ENCODE measurements at places on chromosomes 7 and 10.

GRCh38 chr7:126667742-126668366 is 584.9 kb downstream of the GRM8 start:
- no peak for DNase-seq

- DNase-seq = no peak
Observed at GRCh38 chr10:34339816-34340553, 475.1 kb downstream of the PARD3 start.

GRCh38 chr7:101303102-101303701 is 18.4 kb downstream of the IFT22 start:
- DNase-seq = no peak

DNA sequence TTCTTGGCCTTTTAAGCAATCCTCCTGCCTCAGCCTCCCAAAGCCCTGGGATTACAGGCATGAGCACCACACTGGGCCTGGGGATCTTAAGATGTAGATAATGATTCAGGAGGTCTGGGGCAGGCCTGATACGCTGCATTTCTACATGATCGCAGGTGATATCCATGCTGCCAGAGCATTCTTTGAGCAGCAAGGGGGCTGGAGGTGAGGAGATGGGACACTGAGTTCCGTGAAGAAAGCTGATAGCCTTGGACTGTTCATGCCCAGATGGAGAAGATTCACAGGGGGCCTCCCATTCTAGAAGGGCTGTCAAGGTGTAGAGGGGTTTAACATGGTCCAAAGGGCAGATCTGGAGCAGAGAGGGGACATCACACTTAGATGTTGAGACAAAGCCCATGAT is 480.3 kb downstream of the RPS24 start:
- no peak for DNase-seq

DNA sequence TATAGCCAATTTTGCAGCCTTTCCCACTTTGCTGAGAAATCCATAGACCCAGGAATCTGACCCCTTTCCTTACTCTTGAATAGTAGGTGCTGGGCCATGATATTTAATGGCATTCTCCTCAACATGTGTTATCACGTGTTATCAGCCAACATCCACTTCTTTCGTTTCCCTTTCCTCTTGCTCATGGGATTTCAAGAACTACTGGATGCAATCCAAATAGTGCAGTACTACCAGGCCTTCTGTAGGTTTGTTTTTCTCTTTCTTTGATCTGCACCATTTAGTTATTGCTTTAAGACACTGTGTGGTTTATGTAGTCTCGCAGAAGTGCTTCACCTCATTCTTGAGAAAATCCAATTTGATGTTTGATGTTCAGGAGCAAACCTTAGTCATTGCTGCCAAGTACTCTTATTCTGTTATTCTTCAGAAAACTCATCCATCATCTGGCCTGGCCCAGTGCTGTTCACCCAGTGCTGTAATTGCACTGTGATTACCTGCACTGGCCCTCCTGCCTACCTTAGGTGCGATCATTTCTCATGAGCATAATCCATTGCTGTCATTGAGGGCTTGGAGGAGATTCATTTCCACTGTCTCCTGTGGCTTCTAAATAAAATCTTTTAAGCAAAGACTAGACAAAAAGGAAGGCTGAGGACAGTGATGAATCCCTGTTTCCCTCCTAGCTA is 315.3 kb downstream of the BMPER start:
- no peak for DNase-seq

DNA sequence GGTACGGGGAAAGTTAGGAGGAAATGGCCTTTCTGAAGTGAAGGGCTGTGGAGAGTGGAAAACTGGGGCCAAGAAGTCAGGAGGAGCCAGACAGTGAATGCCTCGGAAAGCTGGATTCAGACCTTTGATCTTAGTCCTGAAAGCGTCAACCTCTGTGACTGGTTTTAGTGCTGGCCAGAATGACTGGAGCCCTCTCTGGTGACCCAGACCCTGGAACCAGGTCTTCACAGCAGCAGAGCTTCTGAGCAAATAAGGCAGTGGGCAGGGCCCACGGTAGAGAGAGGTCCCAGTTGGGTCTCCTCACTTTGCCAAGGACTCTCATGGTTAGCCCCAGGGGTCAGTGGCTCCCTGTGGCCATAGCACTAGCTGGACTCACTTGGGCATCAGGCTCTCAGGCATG is 157.7 kb upstream of the EEPD1 start:
- DNase-seq = no peak

DNA sequence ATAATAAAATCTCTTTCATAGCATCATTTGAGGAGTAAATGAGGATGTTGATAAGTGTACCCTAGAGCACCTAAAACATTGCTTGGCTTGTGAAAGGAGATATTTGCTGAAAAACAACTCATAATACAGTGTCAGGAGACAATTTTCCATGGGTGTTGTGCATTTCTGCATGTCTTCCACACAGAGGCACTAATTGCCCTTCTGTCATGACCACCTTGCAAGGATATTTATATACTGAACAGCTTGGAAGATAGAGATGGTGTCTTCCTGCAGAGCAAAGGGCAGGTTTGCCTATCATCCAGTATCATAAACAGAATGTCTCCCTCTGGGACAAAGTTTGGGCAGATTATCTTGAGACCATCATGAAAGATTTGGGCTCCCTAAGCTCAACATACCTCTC is 495.2 kb upstream of the LRRN3 start:
- DNase-seq = no peak

DNA sequence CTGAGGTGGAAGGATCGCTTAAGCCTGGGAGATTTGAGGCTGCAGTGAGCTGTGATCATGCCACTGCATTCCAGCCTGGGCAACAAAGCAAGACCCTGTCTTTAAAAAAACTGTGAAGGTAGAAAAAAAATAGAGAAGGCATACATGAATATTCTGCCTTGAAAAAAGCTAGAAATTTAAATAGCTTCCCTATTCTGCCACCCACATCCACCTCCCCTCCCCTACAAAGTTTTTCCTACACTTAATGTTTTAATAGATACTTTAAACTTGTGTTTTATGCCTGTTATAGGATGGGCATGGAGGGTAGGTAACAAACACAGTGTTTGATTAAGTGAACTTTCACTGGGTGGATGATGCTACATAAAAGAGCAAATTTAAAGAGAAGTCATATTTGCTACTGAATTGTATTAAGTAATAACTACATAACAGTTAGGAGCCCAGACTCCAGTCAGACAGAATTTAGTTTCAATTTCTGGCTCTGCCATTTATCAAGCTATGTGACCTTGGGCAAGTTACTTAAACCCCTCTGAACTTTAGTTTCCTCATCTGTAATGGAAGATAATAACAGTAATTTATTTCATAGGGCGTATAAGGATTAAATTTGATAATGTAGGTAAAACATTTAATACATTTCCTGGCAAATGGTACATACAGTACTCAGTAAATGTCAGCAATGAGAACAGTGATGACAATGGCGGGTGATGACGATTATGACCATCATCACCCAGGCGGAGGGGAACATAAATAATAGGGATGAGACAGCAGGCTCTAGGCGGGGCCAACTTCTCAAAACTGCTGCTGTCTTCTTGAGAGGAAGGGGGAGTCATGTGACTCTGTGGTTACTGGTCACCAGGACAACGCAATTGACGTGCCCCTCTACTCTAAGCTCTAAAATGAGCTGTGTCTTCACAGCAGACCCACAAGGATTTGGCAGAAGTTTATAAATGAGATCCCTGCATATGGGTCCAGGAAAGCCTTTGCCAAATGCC is 15.8 kb downstream of the DNMBP start:
- DNase-seq = peak; percentile 97

DNA sequence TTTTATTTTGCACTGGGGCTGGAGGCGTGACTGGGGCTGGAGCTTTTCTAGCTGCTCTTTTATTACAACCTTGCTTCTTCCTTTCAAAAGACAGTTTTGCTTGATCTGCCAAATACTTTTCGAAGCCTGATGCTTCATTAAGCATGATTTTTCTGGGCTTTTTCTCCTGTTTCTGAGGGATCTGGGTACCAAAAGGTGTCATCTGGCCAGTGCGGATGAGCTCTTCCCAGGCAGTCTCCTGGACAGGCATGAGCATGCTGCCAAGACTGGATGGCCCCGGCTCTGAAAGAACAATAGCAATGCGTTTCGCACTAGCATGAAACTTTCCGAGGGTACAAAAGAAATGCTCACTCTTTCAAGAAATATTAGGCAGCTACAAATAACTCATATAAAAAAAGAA is 14.4 kb downstream of the ERCC6 start:
- no peak for DNase-seq

DNA sequence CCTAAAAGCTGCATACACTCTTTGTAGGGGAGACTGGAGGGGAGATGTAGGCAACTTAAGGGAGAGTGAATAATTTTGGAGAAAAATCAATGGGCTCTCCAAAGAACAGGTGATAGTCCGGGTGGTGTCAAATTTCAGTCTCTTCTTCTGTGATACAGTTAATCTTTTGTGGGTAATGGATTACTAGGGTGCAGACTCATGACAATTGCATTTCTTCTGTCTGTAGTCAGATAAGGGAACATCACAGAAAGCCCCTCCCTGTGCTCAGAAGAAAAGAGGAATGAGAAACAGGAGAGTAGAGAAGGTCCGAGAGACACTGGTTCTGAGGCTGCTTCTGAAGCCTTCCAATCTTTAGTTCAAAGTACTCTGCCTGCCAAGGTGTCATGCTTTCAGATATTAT is 1140.7 kb upstream of the LRRN3 start:
- DNase-seq = peak; percentile 73

DNA sequence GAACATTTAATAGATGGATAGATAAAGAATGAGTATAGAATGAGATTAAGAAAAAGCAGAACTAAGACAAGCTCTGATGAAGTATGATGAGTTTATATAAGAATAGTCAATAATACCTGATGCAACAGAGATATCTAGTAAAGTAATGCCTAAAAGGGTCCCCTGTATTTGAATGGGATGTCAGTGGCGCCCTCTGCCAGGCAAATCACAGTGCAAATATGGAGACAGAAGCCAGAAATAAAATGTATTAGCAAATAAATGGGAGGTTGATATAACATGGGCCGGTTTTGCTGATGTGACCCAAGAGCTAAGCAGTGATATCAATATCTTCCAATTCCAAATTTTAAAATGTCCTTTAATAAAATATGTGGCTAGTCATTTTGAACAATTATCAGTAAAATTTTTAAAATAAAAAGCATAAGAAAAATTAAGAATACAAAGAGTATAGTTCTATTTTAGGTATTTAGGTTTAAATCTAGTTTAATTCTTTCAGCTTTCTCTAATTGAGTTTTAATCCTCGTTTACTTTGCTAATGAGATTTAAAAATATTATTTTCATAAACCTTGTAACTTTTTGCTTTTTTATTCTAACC is 62.6 kb downstream of the ADK start:
- peak; percentile 76 for DNase-seq

Measured in OCI-M1 (cell line).